ENCODE measurements at places on chromosomes 7 and 10.

GRCh38 chr7:130367836-130368746 lies 12.2 kb upstream of the CPA1 start:
- DNase-seq: no peak

GRCh38 chr10:90779548-90779947 lies 78.3 kb downstream of the HTR7 start:
- DNase-seq: no peak

GRCh38 chr10:29955329-29955935 lies 104.0 kb downstream of the JCAD start:
- DNase-seq: no peak

DNA sequence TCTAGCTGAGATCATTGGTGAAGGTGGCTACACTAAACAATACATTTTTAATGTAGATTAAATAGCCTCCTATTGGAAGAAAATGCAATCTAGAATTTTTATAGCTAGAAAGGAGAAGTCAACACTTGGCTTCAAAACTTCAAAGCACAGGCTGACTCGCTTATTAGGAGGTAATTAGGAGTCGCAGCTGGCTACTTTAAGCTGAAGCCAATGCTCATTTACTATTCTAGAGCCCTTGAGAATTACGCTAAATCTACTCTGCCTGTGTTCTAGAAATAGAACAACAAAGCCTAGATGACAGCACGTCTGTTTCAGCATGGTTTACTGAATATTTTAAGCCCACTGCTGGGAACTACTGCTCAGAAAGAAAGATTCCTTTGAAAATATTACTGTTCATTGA lies 101.6 kb upstream of the EEPD1 start:
- no peak for DNase-seq

- DNase-seq: no peak
Observed at GRCh38 chr7:130148561-130148960, 56.6 kb downstream of the TMEM209 start.

DNA sequence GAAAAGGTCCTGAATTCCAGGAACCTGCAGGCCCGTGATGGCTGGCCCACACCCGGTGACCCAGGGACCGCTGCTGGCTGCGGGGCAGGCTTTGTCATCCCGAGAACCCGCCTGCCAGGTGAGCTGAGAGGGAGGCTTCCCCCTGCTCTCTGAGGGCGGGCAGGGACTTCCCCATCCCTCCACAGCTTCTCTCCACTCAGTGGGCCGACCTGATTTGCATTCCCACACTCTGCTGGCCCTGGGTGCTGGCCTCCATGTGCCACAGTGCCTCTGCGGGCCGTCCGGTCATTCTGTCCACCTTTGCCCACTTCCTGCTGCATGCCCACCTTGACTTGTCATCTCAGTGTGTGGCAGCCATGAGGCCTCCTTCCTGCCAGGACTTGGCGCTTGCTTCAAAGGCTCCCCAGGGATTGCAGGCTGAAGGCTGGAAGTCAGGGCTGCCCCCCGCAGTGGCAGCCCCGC lies 35.3 kb downstream of the PALD1 start:
- DNase-seq: no peak

GRCh38 chr10:84493361-84493760 lies 165.0 kb downstream of the CCSER2 start:
- DNase-seq: no peak

GRCh38 chr10:31999070-31999660 lies 57.1 kb downstream of the KIF5B start:
- no peak for DNase-seq

DNA sequence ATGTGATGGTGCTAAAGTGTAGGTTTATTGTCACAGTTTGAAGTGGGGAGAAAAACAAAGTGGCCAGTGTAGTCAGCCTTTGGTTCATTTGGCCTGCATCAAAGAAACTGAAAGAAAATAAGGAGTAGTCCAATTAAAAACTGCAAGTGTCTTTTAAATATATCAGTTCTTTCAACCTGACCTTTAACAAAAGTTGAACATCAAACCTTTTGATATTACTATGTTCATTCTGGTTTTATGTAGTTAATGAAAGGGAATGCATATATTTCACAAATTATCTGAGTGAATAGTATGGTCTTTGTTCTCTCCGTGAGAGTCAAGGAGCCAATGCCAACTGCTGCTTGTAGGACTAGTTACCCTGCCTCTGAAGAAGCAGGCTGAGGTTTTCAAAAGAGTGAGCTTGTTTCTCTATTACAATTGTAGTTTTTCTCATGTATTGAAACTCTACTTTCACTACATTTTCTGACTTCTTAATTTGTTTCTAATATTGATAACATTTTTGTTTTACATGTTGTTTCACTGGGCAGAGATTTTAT lies 1160.8 kb upstream of the LRRTM3 start:
- no peak for DNase-seq

DNA sequence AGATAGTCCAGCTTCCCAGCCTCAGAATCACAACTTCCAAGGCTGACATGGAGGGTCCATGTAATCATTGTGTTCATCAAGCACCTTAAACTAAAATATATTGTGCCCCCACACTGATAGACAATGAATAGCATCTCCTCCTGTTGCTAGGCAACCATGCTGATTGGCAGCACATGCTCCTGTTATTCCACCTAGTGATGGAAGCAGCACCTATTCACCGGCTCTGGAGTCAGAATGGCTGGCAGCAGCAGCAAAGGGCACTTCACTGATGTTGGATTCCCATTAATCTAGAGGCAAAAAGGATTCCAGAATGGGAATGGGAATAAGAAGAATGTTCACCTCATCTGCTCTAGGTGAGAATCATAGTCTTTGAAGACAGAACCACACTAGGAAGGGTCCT lies 55.0 kb downstream of the RELN start:
- no peak for DNase-seq

- no peak for DNase-seq
Observed at GRCh38 chr10:1041514-1041913, 7.4 kb downstream of the IDI1 start.

GRCh38 chr7:46933596-46933995 lies 648.3 kb downstream of the TNS3 start:
- DNase-seq: no peak

DNA sequence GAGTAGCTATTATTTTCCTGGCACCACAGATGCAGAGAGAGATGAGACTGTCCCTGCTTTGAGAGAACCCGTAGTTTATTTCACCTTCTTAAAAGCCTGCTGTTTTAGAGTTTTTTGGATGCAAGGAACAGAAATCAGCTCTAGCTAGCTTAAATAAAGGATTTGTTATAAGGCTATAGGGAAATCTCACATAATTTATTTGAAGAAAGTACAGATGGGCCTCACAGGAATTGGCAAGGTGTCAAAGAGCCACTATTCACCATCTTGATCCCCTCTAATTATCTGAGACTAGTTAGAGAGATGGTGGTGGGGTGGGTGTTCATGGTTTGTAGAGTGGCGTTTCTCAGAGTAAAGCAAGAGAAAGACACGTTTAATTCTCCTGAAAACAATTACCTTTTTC lies 7.3 kb downstream of the KMT2E start:
- DNase-seq: no peak

DNA sequence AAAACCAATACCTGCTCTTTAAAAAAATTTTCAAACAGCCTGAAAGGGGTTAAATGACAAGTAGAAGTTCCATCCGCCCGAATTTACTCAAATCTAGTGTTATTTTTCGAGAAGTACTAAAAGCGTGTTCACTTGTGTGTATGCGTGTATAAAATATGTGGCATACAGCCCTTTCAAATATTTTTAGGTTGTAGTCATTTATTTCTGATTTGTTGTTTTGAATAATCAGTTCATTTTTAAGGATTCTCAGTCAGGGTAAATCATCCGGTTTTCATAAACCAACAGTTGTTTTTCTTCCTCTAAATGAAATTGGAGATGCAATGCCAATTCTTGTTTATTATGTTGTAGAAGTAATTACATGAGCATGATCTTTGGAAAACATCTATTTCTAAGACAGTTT lies 6.9 kb upstream of the SUN1 start:
- DNase-seq: no peak

DNA sequence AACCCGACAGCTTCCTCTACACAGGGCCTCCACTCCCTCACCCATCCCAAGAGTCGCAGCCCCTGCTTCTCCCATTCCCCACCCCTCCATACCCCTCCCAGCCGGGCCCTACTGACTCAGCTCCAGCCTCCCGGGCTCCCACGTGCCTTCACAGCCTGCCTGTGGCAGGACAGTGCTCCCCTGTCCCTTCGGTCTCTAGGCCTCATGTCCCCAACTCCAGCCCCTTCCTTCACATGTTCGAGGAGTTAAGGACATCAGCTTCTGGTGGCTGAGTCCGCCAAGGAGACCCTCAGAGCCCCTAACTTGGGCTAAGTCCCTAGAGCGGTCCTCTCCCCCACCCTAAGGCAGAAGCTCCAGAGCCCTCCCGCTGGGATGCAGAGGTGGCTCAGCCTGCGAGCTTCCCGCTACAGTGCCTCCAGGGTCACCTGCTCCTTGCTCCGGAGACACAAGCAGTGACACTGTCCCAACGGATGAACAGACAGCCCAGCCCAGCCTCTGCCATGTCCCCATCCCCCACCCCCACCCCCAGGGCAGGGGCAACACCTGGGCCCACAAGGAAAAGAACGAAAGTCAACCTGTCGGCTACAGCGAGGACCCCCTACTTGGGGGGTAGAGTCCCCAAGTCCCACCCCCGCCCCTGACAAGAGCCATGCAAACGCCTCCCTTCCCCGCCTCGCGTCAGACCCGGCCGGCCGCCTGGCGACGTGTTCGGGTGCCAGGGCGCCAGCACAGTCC lies 716 bp downstream of the SMARCD3 start:
- no peak for DNase-seq

- no peak for DNase-seq
Observed at GRCh38 chr7:145511004-145511403, 605.6 kb upstream of the CNTNAP2 start.

- DNase-seq: no peak
Observed at GRCh38 chr7:130112093-130112492, 41.8 kb downstream of the KLHDC10 start.

DNA sequence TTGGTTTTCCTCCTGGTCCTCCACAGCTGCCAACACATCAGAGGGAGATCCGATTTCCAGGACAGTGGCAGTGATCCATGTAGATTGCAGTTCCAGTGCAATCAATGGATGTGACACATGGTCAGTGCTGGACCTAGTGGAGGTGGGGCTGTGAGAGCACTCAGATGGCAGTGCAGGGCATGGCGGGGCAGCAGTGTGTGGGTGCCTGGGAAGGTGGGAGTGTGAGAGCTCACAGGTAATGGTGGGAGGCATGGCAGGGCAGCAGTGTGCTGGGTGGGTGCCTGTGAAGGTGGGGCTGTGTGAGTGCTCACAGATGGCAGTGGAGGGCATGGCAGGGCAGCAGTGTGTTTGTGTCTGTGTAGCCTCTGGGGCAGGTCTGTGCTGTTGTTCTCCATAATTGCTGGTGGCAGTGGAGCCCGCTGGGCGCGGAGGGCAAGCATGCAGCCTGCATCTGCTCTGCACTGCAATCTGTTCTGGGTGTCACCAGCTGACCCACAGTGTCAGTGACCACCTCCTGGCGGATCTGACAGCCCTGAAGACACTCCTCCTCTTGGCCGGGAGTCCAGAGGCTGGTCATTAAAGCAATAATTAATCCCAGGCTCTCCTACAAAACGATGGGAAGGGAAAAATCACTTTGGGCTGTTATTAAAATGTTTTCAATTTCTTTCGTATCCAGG lies 8.6 kb upstream of the ADARB2 start:
- DNase-seq: no peak

Data from activated CD8-positive, alpha-beta memory T cell treated with anti-CD3 and anti-CD28 coated beads for 1 hour (primary cell).